ENCODE measurements at places on chromosomes 12 and 14. TPM values are rescaled to one million over a fixed set of nuclear protein-coding genes. Genes with fewer than 3 reads are reported as not detected.
A peak's percentile ranks its signal among the peaks of the same experiment; 100 is the strongest.

DNA sequence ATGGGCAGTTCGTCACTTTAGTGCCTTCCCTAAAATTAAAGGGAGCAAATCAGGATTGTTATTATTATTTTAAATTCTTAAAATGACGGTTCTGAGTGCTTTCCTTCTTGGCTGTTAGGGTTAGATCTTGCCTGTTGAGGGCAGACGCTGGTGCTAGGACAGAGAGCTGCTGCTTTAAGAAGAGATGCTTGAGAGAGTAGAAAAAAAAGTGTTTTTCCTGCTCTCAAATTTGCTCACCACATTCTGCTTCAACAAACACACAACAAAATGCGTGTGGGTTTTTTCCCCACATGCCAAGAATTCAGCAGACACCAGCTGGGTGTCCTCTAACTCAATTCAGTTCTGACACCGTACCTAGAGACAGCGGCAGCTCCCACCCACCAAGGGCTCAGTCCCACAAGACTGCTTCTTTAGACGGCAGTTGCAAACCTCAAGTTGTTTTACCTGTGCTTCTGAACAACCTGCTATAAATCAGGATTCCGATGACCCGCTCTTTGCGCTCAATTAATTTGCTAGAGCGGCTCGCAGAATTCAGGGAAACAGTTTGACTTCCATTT, 75.8 kb upstream of the RIN3 start:
- H3K4me3 ChIP-seq: no peak overlapping the region
- H3K4me1 ChIP-seq: peaks cover 2% of the 10 kb centered on the region
- H3K36me3 ChIP-seq: no peaks in the 10 kb centered on the region
- DNase-seq: no peak
- H3K27ac ChIP-seq: peak overlapping the region; percentile 43

DNA sequence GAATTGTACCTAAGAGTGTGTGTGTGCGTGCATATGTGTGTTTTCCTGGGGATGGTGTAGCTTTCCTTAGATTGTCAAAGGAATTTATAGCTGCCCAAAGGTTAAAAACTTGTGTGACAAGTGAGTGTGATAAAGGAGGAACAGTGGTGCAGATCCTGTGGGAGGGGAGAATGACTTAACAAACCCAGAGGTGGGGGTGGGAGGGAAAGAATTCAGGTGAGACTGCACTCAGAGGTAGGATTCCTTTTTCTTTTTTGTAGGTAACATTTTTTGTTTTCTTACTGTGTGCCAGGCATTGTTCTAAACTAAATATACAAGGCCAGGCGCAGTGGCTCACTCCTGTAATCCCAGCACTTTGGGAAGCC, 45.3 kb upstream of the SINHCAF start:
- no peaks in the 10 kb centered on the region for H3K36me3 ChIP-seq
- no peak overlapping the region for H3K4me3 ChIP-seq
- no peaks in the 10 kb centered on the region for H3K4me1 ChIP-seq
- no peak overlapping the region for H3K27ac ChIP-seq

Gene ACADS
- total RNA-seq: 12.8 TPM

DNA sequence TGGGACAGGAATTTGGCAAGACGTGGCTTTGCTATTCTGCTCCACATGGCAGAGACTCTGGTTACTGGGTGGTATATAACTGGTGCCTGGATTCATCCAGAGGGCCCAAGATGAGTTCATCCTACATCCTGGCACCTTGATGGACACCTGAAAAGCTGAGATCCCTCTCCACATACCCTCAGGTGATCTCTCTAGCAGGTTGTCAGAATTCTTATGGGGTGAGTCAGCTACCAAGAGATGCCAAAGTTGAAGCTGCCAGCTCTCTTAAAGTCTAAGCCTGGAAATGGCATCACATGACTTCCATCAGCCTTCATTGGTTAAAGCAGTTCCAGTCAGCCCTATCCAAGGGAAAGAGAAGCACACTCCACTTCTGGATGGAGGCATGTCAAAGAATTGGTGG, 300.7 kb upstream of the SEL1L start:
- no peak overlapping the region for H3K27ac ChIP-seq
- no peak overlapping the region for H3K4me3 ChIP-seq
- no peaks in the 10 kb centered on the region for H3K36me3 ChIP-seq
- DNase-seq: no peak
- H3K27me3 ChIP-seq: no peaks in the 10 kb centered on the region

DNA sequence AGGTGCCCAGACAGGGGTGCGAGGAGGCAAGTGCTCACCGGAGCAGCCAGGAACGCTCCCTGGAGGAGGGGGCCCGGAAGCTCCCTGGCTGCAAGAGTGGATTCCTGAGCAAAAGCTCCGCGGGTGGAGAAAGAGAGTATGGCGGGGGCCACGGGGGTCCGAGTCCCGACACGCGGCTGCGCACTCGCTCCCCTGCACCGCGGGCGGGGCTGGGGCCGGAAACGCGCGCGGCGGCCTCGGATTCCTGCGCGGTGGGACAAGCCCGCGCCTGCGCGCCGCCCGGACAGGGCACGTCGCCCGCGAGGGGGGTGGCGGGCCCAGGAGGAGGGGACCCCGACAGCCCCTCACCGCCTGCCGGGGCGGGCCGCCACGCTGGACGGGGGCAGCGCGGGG, 27.8 kb upstream of the GPR132 start:
- H3K4me1 ChIP-seq: peaks cover 18% of the 10 kb centered on the region
- H3K36me3 ChIP-seq: no peaks in the 10 kb centered on the region
- peak overlapping the region; percentile 84 for H3K4me3 ChIP-seq
- peaks cover 8% of the 10 kb centered on the region for H3K27me3 ChIP-seq

Gene CDK2
- total RNA-seq: 108 TPM

DNA sequence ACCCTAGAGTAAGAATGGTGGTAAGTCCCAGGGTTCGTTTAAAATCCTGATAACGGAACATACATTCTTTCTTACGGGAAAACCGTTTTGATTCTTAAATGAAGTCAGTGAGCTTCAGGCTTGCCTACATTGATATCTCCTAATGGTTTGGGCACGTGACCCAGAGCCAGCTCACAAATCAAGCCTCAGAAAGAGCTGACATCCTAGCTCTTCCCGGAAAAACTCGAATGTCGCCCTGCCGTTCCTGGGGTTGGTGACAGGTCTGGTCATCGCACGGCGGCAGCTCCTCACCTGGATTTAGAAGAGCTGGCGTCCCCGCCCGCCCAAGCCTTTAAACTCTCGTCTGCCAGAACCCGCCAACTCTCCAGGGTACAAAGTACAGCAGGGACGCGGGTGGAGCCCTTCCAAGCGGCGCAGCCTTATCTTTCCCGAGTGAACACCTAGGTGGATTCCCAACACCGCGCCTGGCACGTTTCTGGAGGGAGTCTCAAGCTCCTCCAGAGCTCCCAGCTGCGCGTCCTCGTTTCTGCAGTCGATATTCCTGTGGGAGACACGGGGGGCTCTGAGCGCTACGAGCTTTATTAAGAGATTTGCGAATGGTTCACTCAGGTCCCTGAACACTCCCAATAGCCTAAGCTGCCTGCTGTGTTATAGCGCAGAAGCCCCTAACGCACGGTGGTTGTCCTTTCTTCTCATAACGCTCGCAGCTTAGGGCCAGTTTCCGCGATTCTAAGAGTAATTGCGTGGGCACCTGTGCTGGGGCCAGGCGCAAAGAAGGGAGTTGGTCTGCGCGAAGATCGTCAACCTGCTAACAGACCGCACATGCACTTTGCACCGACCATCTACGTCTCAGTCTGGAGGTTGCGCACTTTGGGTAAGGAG, at the start of gene SSTR1:
Gene SSTR1 (plus strand): TSS at position 169 of the 882 bp plus-strand sequence. CDS start 1,486 bp downstream, outside the sequence.
- DNase-seq: no peak
- peaks cover 3% of the 10 kb centered on the region for H3K4me1 ChIP-seq
- no peak within 1 kb of the TSS for H3K4me3 ChIP-seq
- peaks cover 2% of the 10 kb centered on the region for H3K36me3 ChIP-seq
- H3K27me3 ChIP-seq: peaks cover 57% of the 10 kb centered on the region

DNA sequence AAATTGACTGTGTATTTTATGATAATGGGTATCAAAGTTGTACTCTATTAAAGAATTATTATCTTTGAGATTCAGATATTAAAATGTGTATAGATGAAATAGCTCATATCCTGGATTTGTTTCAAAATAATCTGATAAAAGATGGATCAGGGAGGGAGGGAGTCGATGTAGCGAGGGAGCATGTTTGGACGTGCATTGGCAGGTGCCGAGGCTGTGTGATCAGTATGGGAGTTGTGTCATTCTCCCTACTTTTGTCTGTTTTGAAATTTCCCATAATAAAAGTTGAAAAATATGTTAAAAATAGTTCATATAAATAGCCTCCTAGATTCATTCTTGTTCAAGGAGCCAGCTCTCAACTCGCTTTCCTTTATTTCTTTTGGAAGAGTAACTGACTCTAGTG, 171.6 kb upstream of the HIF1A start:
- H3K27ac ChIP-seq: peak overlapping the region; percentile 46
- peaks cover 56% of the 10 kb centered on the region for H3K36me3 ChIP-seq
- no peak overlapping the region for H3K4me3 ChIP-seq
- DNase-seq: no peak

- no peaks in the 10 kb centered on the region for H3K4me1 ChIP-seq
- DNase-seq: no peak
- no peak overlapping the region for H3K4me3 ChIP-seq
Measured at GRCh38 chr14:45649051-45649450, 396.0 kb upstream of the MIS18BP1 start.

Gene SLC6A13
- not detected for total RNA-seq

Gene STAC3
- 5.5 TPM for total RNA-seq

GRCh38 chr14:65255029-65255545, 152.8 kb upstream of the MAX start:
- peaks cover 4% of the 10 kb centered on the region for H3K36me3 ChIP-seq
- no peak for DNase-seq
- H3K27ac ChIP-seq: no peak overlapping the region

GRCh38 chr12:28631831-28632230, 441.6 kb downstream of the CCDC91 start:
- no peaks in the 10 kb centered on the region for H3K36me3 ChIP-seq
- H3K27me3 ChIP-seq: no peaks in the 10 kb centered on the region
- H3K27ac ChIP-seq: no peak overlapping the region
- no peak for DNase-seq

GRCh38 chr14:104132981-104133380, 5.4 kb upstream of the KIF26A start:
- no peak overlapping the region for H3K4me3 ChIP-seq
- no peak for DNase-seq
- no peak overlapping the region for H3K27ac ChIP-seq
- peaks cover 4% of the 10 kb centered on the region for H3K4me1 ChIP-seq
- H3K27me3 ChIP-seq: peaks cover 24% of the 10 kb centered on the region

Gene RAPGEF3
- 4.5 TPM for total RNA-seq

GRCh38 chr12:45439039-45439438, 223.1 kb downstream of the ANO6 start:
- DNase-seq: no peak
- H3K4me1 ChIP-seq: no peaks in the 10 kb centered on the region
- H3K36me3 ChIP-seq: peaks cover 2% of the 10 kb centered on the region

GRCh38 chr14:22200977-22201605, 387.9 kb downstream of the DAD1 start:
- peak overlapping the region; percentile 48 for H3K27ac ChIP-seq
- H3K4me3 ChIP-seq: peak overlapping the region; percentile 28
- peaks cover 3% of the 10 kb centered on the region for H3K36me3 ChIP-seq
- DNase-seq: peak; percentile 59
- H3K4me1 ChIP-seq: peaks cover 9% of the 10 kb centered on the region

GRCh38 chr14:104343294-104343625, 204.9 kb downstream of the KIF26A start:
- H3K27ac ChIP-seq: no peak overlapping the region
- no peaks in the 10 kb centered on the region for H3K36me3 ChIP-seq
- no peak overlapping the region for H3K4me3 ChIP-seq
- H3K4me1 ChIP-seq: no peaks in the 10 kb centered on the region
- no peak for DNase-seq
- peaks cover 9% of the 10 kb centered on the region for H3K27me3 ChIP-seq
